ENCODE measurements at places on chromosomes 3 and 15.

- DNase-seq, result no peak
Measured at GRCh38 chr3:183315739-183316138, 62.7 kb downstream of the B3GNT5 start.

- DNase-seq, result no peak
Measured at GRCh38 chr3:59540696-59541095, 490.9 kb upstream of the CFAP20DC start.

DNA sequence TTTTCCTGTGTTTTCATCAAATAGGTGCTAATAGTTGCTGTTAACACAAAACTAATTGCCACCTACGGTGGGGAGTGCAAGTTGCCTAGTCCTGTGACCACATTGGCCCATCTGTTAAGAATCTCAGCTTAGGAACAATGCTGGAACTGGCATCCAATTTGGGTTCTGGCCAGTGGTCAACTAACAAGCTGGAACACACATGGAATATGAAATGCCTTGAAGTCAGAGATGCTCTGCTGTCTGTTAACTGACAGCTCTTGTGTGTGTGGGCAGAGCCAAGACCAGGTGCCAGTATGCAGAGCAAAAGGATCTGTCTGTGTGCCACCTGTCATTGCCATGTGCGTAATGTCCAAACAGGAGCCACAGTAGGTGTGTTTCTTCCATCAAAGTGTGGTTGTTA lies 460.8 kb downstream of the ROBO2 start:
- no peak for DNase-seq

- no peak for DNase-seq
Measured at GRCh38 chr3:45035441-45036301, 9.6 kb downstream of the CLEC3B start.

- no peak for DNase-seq
Measured at GRCh38 chr3:141485641-141486495, 959 bp upstream of the RASA2 start.

- DNase-seq, result no peak
Measured at GRCh38 chr3:47299381-47300318, 16.9 kb downstream of the KLHL18 start.

DNA sequence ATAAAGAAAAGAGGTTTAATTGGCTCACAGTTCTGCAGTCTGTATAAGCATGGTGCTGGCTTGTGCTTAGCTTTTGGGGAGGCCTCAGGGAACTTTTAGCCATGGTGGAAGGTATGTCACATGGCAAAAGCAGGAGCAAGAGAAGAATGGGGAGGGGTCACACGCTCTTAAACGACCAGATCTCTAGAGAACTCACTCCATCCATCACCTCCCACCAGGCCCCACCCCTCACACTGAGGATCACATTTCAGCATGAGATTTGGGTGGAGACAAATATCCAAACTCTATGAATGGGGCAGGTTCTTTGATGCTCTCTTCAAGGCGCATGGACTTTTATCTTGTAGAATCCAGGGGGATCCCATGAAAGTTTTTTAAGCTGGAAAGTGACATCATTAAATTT lies 75.7 kb downstream of the ITPR1 start:
- DNase-seq, result no peak

- DNase-seq, result no peak
Measured at GRCh38 chr3:99009851-99010250, 108.4 kb upstream of the DCBLD2 start.

DNA sequence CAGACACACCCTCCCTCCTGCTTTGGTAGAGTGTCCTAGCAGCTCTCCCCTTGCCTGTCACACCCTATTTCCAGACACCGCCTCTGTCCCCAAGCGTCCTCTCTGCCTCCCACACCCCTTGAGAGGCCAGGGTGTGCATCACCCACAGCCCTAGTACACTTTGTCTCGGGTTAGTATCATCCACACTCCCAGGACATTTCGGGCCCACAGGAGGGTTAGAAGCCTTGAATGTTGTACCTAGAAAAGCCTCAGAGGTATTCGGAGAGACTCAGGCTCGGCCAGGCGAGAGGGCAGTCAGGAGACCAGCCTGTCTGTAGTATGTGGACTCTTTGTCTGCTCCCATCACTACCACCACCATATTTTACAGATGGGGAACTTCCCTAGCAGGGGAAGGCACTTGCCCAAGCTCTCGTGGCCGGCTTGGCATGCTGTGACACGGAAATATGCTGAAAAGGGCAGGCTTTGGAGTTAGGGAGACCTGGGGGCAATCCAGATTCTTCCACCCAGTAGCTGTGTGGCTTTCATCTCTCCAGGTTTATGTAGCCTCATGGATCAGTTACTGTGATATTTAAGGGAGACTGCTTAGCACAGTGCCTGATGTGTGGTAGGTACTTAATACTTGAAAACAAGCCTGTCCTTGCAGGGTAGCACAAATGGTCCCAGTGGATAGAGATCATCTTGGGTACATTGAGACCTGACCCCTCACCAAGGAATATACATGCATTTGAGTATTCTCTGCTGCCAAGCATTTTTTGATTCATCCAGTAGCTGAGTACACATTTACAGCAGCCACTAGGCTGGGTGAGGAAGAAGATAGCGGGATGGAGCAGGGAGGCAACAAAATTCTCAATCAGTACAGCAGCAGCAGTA lies 1.4 kb downstream of the TMEM43 start:
- DNase-seq, result no peak

- no peak for DNase-seq
Measured at GRCh38 chr15:63501256-63502089, 2.9 kb upstream of the USP3 start.

GRCh38 chr3:102123590-102124190 lies 274.4 kb downstream of the NFKBIZ start:
- no peak for DNase-seq

DNA sequence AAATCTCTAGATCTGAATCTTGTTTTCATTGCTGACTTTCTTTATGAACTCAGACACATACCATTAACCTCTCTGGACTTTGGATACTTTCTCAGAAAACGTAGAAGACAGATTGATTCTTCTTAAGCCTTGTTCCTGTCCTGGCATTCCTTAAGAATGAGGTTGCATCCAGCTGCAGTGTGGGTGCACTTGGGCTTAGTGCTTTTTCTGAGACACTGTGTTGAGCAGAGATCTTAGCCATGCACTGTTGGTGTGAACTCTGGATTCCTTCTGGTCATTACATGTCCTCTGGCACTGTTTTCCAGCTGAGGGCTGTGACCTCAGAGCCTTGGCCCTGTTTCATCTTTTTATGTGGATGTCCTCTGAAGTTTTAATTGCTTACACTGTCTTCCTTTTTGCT lies 428.3 kb downstream of the CNTN4 start:
- peak; percentile 26 for DNase-seq

DNA sequence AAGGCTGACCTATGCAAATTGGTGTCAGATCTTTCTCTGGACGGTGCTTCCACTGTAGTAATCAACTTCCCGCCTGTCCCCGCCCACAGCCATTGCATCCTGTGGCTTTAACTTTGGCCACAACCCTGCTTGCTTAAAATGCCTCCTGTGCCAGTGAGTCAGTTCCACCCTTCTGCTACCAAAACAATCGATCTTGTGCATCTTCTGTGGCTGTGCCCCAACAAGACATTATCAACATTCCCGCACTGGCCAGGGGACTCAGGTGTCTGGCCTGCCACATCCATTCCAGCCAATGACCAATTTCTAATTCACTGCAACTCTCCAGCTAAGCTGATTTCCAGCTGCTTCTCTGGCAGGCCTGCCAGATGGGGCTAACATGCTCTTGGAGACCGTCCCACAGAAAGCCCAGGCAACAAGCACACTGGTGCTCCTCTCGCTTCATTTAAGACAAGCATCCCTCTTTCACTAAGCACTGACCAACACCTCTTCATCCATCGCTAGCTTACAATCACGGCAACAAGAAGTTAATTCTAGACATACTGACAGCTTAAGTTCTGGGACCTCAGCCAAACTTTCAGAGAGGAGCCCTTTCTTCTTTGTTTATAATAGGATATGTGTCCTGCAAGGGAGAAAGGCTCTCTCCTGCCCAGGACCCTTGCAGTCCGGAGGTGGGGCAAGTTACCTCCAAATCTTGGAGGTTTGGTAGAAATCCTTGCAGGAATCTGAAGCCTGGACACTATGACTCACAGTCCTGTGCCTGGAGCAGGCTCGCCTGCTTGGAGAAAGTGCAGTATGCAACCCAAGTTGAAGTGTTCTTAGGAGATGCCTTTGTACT lies 6.7 kb downstream of the CA12 start:
- no peak for DNase-seq

GRCh38 chr3:57173687-57174086 lies 8.5 kb upstream of the IL17RD start:
- no peak for DNase-seq

GRCh38 chr15:68038246-68038645 lies 15.9 kb upstream of the PIAS1 start:
- DNase-seq, result no peak

GRCh38 chr3:57026944-57027343 lies 33.5 kb upstream of the SPATA12 start:
- DNase-seq, result peak; percentile 67

DNA sequence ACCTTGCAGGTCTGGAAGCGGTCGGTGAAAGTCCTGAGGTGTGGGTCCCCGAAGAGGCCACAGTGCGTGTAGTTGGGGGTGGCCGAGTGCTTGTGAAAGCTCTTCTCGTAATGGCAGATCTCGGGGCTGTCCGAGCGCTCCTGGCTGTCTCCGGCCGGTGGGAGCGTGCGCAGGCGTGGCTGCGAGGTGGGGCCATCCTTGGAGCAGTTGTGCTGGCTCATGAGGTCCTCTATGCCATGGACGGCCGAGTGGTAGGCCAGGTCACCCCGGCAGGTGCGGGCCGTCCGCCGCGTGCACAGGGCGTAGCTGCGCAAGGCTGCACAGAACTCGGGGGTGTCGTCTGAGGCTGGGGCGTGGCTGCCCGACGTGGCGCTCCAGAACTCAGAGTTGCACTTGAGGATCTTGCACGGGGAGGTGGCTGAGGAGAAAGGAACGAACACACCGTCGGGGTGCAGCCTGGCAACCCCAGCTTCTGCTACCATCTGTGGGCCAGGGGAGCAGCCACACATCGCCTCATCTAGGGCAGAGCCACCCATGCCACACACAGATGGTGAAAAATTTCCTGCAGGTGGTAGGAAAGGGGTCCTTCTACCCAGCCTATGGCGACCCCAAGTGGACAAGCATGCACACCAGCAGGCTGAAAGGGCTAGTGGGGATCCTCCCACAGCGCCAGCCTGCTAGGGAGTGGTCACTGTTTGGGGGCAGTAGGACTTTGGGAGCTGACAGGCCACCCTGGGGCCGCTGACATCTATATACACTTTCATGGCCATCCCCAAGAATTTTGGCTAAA lies 36.7 kb downstream of the RGMA start:
- peak; percentile 68 for DNase-seq

GRCh38 chr3:122760453-122761271 lies 33.0 kb downstream of the HSPBAP1 start:
- DNase-seq, result no peak

GRCh38 chr15:39495871-39496840 lies 84.7 kb upstream of the THBS1 start:
- no peak for DNase-seq

DNA sequence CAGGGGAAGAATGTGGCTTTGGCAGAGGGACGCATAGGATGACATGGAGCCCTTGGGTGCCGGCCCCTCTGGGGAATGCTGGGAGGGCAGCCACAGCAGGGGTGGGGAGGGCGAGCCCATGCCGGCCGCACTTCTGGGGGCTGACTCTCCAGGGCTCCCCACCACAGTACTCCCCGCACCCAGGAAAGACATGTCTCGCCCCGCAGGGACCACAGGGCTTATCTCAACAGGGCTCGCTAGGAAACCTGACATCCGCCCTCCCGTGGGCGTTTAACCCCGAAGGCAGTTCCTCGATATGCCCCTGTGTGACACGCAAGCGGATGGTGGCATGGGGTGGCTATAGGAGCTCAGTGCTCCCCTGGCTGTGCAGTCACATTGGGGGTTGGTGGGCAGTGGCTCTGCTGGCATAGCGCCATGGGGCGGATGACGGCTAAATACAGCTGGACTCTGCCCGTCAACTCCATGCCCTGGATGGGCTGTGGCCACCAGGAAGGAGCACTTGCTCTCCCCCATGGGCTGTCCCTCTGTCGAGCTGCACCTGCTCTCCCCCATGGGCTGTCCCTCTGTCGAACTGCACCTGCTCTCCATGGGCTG lies 141.4 kb downstream of the ADAMTS17 start:
- no peak for DNase-seq

- no peak for DNase-seq
Measured at GRCh38 chr3:101217472-101218245, 102.7 kb downstream of the IMPG2 start.

- no peak for DNase-seq
Measured at GRCh38 chr3:53109190-53109589, 21.0 kb downstream of the RFT1 start.

DNA sequence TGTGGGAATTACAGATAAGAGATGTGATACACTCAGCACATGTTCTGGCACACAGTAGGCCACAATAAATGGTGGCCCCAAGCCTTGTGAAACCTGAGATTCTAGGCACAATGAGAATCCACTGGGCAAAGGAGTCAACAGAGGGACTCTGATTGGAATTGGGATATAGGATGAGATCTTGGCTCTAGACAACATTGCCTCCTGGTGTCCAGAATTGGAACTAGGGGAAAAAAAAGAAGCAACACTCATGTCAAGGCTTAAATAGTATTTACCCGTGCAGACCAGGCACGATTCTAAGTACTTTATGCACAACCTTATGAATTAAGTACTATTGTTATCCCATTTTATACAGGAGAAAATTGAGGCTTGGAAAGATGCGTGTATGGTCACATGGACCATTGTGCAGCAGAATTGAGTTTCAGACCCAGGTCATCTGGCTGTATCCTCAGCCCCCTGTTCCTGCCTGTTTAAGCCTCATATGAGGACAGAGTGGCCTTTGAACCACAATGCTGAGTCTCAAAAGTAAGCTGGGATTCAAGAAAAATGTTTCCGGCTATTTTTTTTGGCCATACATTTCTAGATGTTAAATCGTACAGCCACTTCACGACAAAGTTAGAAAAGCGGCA lies 124.8 kb downstream of the SV2B start:
- peak; percentile 72 for DNase-seq

DNA sequence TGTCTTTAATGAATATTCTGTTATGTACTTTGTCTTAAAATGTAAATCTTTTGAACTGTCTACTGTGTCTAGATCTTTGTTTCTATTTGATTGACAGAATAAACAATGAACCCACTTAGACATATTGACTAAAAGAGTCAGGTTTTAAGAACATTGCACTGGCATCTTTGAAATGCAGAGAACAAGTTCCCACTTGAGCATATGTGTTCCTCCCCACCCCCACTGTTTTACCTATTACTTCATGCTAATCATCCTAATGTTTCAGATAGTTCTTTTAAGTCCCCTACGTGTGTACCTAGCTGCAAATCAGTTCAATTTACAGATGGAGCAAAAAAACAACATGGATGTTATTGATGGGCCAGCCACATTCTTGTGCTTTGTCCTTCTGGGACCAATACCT lies 11.7 kb upstream of the TCF12 start:
- no peak for DNase-seq

GRCh38 chr3:176514297-176514696 lies 683.0 kb downstream of the TBL1XR1 start:
- peak; percentile 82 for DNase-seq

GRCh38 chr3:4680871-4681300 lies 187.7 kb downstream of the ITPR1 start:
- DNase-seq, result no peak

GRCh38 chr3:122322095-122323075 lies 2.7 kb upstream of the CSTA start:
- no peak for DNase-seq

- no peak for DNase-seq
Measured at GRCh38 chr15:74252291-74252690, 16.2 kb downstream of the CCDC33 start.

All from Karpas-422 (cell line).